NCI-H774 (cell line): ENCODE measurements at places on chromosomes 13 and 19.

DNA sequence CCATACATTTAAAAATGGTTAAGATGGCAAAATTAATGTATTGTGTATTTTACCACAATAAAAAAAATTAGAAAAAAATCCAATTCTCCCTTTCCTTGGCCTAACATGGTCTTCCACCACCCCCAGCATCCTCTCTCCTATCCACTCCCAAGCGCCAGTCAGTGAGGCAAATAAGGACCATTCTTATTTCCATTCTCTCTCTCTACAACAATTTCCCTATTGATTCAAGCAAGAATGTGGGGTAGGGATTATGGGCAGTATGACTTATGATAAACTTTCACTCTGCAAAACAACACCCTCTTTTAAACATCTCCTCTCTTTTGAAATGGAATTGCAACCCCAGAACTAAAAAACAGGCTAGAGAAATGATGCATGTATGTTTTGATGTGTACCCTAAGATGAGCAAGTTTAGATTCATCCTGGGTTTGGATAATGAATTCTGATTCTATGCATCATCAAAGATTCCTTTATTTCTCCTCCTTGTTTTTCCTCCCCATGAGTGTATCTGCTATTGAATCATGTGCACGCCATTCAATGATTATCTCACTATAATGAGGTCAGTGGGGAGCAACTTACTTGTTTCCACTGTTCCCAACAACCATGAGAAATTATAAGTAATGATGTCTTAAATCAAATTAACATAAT, 3.5 kb downstream of the STARD13 start:
- no peak for DNase-seq

DNA sequence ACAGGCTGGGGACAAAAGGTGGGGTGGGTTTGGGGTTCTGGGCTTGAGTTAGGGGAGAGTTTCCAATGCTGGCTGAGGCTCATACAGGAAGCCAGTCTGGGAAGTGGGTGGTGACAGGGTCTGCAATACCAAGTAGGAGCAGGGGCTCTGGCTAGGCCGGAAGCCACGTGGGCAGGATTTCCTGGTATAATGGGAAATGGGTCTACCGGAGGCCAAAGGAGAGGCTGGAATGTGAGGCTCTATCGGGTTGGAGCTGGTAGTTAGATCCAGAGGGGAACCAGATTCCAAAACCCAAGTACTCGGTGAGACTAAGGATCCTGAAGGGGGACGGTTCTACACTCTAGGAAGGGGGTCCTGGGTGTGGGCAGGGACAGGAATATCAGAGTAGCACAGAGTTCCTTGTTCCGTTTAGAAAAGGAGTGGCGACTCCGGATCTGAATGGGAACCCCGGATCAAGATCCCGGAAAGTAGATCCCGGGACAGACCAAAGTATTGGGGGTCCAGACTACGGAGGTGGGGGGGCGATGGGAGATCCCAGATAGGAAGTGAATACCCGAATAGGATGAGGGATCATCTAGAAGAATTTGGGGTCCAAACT, 802 bp downstream of the CDC37 start:
- no peak for DNase-seq

DNA sequence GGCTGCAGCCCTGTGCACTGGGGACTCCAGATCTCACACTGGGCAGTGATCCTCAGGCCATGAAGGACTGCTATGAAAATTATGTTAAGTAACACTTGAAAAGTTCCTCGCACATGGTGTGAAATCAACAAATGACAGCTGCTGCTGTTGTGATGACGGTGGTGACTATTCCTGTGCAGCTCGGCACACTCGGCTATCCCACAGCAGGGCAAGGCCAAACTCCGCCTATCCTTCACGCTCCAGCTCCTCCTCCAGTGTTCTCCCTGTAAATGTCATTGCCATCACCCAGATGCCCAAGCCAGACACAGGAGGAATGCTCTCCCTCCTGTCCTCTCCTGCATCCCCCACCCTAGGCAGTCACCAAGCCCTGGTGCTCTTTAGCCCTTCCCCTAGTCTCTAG, 31.3 kb downstream of the GRIK5 start:
- no peak for DNase-seq

- DNase-seq = no peak
These were observed 13.4 kb downstream of the LYL1 start for GRCh38 chr19:13089139-13089856.

DNA sequence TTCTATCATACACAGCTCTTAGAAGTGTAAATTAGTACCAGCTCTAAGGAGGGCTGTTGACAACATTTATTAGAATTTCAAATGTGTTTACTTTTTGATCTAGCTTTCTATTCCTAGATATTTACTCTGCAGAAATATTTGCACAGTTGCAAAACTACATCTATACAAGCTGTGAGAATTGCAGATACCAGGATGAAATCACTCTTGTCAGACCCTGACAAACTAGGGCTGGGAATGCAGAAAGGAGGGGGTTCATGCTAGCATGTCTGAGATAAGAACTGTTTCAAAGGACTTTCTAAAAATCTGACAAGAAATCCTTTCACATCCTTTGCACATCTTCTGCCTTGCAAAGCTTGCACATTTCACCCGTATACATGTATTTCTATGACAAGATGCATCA, 11.8 kb upstream of the PABPC3 start:
- no peak for DNase-seq

DNA sequence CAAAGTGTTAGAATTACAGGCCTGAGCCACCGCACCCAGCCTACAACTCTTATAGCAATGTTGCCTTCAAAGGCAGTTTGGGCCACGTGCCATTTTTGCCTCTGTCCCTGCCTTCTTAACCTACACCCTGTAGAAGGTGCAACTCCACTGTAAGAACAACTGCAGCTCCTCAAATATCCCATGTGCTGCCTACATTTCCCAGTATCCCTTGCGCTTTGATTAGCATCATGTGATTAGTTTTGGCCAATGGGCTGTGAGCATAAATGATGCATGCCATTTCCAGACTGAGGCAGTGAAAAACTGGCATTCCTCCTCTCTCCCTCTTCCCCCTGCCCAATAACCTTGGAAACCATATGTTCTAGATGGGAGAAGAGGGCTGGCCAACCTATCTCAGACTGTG, 75.2 kb upstream of the MRI1 start:
- DNase-seq = no peak

GRCh38 chr19:4390017-4390566, 10.3 kb downstream of the SH3GL1 start:
- no peak for DNase-seq

DNA sequence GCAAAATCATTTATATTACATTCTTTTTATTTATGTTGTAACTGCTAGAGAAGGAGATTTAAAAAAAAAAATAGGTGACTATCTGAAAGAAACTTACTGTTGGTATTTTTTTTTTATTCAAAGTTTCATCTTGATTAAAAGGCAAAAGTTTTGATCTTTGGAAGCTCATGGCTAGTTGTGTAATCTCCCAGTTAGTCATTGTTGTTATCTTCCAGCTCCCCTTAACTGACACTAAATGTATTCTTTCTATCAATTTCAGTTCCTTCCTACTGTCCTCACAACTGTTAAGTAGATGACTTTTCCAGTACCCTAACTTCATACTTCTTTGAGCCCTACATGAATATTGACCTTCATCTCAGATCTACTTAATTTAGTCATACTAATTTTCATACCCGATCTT, 71.1 kb downstream of the PIBF1 start:
- DNase-seq = no peak

DNA sequence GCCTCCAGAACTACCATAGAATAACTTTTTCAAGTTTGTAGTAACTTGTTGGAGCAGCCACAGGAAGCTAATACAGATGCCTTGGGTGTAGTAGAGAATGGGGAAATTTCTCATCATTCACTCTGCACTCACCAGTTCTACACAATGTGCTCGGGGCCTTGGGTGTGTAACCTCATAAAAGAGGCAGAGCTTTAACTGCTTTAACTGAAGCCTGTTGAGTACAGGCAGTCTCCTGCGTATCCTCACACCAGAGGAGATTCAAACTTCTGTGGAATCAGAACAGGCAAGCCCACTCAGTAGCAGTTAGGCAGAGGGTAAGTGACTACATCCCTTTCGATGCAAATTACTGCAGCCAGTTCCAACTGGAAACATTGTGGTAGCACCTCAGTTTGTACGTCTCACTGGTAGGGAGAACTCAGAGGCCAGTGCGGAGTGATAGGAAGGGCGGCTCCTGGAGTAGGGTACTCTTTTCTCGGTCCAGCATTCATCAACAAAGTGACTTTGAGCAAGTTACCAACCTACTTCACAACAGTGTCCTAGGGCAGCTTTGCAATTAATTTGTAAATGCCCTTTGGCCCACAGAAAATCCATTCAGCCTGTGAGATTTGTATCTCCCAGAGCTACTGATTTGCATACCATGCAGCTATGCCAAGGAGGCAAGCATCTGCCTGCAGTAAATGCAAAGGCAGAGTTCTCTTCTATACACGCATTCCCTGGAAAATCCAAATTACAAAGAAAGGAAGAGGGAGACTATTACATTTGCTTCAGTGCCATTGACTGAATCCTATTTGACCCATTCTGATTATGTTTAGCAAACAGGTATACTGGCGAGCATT, 904.3 kb downstream of the DIAPH3 start:
- DNase-seq = no peak

DNA sequence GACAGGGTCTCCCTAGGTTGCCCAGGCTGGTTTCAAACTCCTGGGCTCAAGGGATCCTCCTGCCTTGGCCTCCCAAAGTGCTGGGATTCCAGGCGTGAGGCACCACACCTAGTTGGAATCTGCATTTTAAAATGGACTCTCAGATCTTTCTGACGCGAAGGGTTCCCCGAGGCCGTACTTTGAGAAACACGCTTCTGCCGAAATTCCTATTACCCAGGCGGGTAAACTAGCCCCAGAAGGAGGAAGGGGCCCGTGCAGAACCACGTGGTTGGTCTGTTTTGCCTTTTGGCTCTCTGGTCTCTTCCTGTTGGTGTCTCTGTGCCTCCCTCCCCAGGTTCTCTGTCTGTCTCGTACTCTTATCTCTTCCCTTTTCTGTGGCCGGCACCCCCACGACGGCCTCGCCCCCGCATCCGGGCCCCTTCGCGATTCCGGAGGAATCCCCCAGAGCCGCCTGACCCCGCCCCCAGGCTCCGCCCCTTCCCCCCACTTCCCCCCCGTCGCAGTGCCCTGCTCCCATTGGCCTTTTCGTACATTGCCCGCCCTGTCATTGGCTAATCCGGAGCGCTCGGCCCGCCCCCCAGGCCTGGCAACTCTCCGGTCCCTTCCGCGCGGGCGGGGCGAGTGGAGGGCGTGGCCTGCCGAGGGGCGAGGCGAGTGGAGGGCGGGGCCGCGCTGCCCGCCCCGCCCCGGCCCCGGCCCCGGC, at the start of gene TNFAIP8L1:
Gene TNFAIP8L1 (plus strand): TSS at position 689 of the 703 bp plus-strand sequence. CDS start 12,354 bp downstream, outside the sequence.
- DNase-seq = peak; percentile 92

DNA sequence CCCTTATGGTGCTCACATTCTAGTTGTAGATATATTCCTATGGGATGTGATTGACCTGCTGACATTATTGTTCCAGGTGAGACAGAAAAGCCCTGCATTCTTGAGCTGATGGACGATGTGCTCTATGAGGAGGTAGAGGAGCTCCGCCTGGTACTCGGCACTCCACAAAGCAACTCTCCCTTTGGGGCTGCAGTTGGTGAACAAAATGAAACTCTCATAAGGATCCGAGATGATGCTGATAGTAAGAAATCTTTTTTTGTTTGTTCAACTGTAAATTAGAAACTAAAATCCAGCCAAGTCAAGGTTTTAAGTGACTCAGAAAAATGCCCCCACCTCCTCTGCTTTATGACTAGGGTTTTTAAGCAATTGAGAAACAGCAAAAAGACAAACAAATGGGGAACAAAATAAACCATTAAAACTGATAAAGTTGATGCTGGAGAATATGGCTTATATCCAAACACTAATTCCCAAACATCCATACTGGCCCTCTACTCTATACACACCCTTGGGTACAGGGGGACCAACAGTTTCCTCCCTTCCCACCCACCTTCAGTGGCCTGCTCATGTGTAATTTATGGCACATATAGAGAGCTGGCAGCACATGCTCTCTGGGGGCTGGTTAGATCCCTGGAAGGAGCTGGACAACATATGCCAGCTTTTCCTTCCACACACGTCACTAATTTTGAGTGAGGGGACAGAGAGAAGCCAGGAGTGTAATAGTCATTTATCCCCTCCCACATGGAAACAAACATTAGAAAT, 139.6 kb downstream of the STOML3 start:
- DNase-seq = no peak

DNA sequence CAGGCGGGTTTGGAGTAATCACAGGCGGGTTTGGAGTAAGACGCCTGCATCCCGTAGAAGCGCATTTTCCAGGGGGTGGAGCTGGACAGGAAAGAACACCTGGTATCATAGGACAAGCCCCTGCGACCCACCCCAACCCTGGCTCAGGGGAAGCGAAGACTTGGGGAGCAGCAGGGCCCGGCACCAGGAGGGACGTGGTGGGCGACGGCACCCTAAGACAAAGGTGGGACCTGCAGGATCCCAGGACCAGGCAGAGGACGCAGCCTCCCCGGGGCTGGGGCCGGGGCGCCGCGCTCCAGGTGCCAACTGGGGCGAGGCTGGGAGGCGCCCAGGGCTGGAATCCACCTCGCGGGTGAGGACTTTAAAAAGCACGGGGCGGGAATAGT, 520 bp downstream of the ZNF600 start:
- no peak for DNase-seq

GRCh38 chr13:98910501-98910951, 67.3 kb downstream of the DOCK9 start:
- no peak for DNase-seq
